Kidney epithelial cell (primary cell): ENCODE measurements at places on chromosomes 5 and 9. TPM values are rescaled to one million over a fixed set of nuclear protein-coding genes. Genes with fewer than 3 reads are reported as not detected.
A peak's percentile ranks its signal among the peaks of the same experiment; 100 is the strongest.

GHR gene
- total RNA-seq: 0.63 and 1.2 TPM in 2 replicates

CATSPER3 gene
- total RNA-seq: 0.13 TPM in 1 of 2 replicates, not detected in the other

NUTM2G gene
- not detected in 2 replicates for total RNA-seq

GRIN3A gene
- total RNA-seq: not detected in 2 replicates

RHOBTB3 gene
- total RNA-seq: 68.4 and 93.5 TPM in 2 replicates

CDKN2B-AS1 gene
- 0.04 and 0.14 TPM in 2 replicates for total RNA-seq

FCN1 gene
- not detected in 2 replicates for total RNA-seq

ARAP3 gene
- total RNA-seq: 9.2 and 10.8 TPM in 2 replicates

CNTLN gene
- 3.8 and 4.1 TPM in 2 replicates for total RNA-seq

RANBP17 gene
- 7.1 and 10.4 TPM in 2 replicates for total RNA-seq

ITGA1 gene
- total RNA-seq: 10.0 and 20.0 TPM in 2 replicates

GRCh38 chr5:36205329-36205728 lies 36.4 kb downstream of the NADK2 start:
- no peak for DNase-seq

GRCh38 chr5:178301641-178302040 lies 69.0 kb upstream of the PHYKPL start:
- DNase-seq: no peak

GRCh38 chr5:110630350-110630749 lies 96.1 kb downstream of the TMEM232 start:
- DNase-seq: no peak

GRCh38 chr9:88978034-88978433 lies 13.2 kb upstream of the S1PR3 start:
- DNase-seq: no peak

GRCh38 chr5:2207416-2208238 lies 324.9 kb upstream of the IRX4 start:
- no peak for DNase-seq

DNA sequence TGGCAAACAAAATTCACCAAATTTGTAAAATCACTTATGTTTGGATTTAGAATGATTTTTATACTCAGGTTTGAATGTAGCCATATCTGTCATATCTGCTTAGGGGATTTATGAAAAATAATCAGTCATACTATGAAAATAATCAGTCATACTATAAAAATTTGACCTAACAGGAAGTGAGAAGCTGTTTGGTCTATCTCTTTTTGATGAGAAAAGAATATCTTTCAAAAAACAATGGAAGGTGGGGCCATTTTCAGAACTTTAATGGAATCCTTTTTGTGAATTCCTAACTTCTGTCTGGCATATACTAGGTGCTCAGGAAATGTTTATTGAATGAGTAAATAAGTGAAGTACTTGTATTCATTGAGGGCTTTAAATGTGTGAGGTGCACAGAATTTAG lies 70.1 kb downstream of the CWC27 start:
- no peak for DNase-seq

DNA sequence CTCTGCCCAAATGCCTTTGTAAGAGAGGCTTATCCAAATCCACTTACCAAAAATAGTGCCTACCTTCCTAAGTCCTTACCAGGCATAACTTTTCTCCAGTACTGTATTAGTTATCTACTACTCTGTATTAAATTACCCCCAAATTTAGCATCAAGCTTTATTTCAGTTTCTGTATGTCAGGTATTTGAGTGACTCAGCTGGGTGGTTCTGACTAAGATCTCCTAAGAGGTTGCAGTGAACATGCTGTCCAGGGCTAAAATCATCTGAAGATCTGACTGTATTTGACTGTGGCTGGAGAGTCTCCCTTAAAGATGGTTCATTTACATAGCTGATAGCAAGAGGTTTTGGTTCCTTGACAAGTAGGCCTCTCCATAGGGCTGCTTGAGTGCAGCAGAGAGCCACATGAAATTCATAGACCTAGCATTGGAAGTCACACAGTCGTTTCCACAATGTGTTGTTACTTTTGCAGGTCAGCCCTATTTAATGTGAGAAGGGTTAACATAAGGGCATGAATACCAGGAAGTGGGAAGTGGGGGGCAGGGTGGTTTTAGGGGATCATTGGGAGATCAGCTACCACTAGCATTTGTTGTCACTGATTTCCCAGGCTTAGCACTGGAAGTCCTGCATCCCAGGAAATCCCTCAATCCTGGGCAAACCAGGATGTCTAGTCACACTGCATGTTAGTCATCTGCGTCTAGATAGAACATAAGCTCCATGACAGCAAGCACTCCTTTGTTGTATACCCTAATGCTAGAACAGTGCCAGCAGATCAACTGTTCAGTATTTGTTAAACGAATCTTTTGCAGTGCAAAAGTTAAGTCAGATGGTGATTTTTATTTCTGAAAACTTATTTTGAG lies 2.0 kb upstream of the ZNF622 start:
- no peak for DNase-seq

DNA sequence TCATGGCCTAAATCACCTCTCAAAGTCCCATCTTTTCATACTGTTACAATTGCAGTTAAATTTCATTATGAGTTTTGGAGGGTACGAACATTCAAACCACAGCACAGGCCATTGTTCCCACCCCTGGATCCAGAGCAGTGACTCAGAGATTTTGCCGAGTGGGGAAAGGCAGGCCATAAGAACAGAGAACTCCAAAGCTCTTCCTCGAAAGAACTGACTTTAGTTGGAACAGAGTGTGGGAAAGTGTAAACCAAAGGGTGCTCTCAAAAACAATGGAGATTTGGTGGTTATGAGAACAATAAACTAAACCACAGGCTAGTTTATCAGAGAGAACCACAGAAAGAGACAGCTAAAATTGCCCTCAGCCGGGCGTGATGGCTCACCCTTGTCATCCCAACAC lies 19.4 kb upstream of the GRPEL2 start:
- no peak for DNase-seq

DNA sequence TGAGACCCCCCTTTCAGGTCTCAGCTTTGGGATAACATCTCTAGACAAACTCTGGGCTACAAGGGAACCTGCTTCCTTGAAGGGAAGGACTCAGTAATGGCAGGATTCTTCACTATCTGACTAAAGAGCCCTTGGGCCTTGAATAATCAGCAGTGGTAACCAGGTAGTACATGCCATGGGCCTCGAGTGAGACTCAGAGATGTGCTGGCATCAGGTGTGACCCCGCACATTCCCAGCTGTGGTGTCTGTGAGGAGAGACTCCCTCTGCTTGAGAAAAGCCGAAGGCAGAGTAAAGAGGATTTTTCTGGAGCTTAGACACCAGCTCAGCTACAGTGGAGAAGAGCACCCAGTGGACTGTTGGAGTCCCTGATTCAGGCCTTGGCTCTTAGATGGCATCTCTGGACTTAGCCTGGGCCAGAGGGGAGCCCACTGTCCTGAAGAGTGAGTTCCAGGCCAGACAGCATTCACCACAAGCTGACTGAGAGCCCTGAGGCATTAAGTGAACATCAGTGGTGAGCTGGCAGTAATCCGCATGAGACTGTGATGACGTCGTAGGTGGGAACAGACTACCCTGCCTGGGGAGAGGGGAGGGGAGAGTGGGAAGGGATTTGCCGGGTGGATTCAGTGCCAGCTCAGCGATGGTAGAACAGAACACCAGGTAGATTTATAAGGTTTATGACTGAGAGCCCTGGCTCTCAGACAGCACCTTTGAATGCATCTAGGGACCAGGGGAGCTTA lies 5.3 kb upstream of the ZNF782 start:
- peak; percentile 66 for DNase-seq

DNA sequence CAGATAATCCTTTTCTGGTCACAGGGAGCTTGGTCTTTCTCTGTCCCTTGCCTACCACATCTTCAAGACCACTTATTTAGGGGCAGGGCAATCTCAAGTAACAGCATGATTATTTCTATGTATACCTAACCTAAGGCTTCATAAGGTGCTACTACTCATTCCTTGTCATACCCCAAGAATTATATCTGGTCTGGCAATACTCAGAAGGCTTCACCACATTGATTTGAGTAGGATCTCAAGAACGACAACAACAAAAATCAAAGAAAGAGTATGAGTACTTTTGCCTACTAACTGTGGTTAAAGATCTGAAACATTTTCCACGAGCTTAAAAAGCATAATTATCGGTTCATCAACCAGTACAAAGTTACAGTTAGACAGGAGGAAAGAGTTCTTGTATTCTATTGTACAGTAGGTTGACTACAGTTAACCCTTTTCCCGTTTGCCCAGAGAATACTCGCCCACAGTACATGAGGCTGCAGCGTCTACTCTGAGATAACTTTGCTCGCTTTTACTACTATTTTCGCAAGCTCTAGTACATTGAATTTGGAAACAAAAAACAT lies 41.0 kb downstream of the FANCC start:
- DNase-seq: no peak

DNA sequence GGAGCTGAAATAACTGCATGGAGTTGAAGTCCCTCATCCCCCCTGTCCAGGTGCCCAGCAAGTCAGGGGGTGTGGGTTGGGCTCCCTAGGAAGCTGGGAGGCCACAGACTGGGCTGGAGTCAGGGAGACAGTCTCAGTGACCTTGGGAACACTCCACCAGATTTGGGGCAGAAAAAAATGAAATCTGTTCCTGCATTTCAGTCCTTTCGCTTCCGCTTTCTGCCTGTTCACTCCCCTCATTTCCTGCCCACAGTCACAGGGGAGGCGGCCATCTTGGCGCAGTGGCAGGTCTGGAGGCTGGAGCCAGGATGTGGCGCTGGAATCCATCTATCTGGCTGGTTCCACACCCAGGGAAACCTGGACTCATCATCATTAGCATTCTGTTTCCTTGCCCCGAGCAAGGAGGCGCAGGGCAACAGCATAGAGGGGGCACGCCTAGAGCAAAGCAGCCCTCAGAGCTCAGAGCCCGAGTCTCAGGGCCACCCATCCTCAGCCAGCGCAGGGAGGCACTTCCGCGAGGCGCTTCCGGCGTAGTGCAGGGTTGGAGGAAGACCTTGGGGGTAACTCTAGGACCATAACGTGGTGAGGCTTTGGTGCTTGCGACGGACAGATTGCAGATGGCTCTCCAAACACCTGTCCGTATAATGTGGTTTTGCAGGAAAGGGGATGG lies 86.2 kb upstream of the HSPA9 start:
- no peak for DNase-seq

DNA sequence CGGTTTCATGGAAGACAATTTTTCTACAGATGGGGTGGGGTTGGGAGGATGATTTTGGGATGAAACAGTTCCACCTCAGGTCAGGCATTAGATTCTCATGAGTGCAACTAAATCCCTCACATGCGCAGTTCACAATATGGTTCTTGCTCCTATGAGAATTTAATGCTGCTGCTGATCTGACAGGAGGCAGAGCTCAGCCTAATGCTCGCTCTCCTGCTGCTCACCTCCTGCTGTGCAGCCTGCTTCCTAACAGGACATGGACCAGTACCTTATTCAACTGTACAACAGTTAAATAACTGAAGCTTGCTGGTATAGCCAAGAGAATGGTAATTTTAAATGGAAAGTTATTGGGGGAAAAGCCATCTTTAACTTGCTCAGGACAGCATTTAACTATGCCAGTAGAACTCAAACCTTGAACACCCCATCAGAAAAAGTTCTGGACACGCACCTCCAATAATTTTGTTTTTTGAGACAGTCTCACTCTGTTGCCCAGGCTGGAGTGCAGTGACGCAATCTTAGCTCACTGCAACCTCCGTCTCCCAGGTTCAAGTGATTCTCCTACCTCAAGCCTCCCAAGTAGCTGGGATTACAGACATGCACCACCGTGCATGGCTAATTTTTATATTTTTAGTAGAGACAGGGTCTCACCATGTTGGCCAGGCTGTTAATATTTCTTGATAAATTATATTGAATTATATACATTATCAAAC lies 27.7 kb downstream of the HMGCR start:
- no peak for DNase-seq

GRCh38 chr9:78544230-78544629 lies 247.3 kb downstream of the PSAT1 start:
- DNase-seq: no peak

GRCh38 chr5:134206627-134207160 lies 19.2 kb downstream of the PPP2CA start:
- DNase-seq: no peak

- DNase-seq: no peak
Measured at GRCh38 chr5:122430319-122430586, 118.2 kb downstream of the SNCAIP start.

GRCh38 chr9:137268538-137269201 lies 8.9 kb upstream of the TOR4A start:
- DNase-seq: no peak

GRCh38 chr9:132794730-132795380 lies 83.2 kb downstream of the AK8 start:
- DNase-seq: no peak

DNA sequence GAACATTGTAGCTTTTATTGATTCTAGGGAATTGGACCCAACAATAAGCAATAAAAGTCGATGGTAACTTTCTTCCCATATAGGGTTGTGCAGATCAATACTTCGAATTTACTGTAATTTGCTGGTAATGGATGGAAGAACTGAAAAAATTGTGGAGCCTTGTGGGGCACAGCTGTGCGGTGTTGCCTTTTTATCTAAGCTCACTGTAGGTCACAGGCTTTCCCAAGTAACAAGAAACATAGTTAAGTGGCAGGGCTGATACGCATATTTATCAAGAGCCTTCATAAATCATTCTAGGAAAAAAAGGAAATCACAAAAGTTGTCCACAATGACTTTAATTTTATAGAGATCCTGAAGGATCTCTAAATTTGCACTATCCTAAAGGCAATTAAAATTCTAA lies 292.9 kb downstream of the MAST4 start:
- DNase-seq: no peak

GRCh38 chr5:54848581-54848980 lies 136.8 kb downstream of the ESM1 start:
- DNase-seq: no peak

GRCh38 chr5:180083529-180084060 lies 12.0 kb upstream of the RNF130 start:
- no peak for DNase-seq

DNA sequence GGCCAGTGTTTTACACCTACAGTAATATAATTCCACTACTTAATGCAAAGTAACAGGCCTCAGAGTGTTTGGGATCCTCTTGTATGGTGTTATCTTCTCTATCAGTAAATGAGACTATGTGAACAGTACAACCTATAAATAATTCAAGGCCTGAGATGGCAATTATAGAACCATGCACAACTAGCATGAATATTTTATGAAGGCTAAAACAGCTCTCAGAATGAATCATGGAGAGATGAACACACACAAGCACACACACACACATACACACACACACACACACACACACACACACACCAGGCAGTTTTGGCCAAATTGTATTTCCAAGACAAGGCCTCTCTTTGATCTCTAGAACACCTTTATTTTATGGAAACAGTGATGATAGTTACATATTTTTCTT lies 224.9 kb downstream of the EBF1 start:
- DNase-seq: no peak

DNA sequence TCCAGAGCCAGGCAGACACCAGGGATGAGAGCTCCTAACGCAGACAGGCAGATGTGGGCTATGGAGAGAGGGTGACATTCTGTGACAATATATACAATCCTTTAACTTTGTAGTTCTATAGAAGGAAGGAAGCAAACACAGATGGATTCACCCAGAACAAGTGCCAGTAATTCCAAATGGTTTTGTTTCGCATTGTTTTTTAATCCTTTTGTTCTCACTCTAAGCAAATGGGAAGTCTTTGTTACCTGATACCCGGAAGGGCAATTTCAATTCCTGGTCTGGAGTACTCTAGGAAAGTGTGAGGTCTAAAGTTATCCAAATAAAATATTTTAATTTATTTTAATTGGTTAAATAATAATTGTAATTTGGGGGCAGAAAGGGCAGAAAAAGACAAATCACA lies 2.5 kb downstream of the FRMD3 start:
- no peak for DNase-seq

GRCh38 chr5:169724303-169725087 lies 87.4 kb downstream of the DOCK2 start:
- no peak for DNase-seq

- DNase-seq: no peak
Measured at GRCh38 chr5:139392678-139393496, 2.0 kb downstream of the PROB1 start.
